ENCODE measurements at places on chromosomes 3 and 15.

DNA sequence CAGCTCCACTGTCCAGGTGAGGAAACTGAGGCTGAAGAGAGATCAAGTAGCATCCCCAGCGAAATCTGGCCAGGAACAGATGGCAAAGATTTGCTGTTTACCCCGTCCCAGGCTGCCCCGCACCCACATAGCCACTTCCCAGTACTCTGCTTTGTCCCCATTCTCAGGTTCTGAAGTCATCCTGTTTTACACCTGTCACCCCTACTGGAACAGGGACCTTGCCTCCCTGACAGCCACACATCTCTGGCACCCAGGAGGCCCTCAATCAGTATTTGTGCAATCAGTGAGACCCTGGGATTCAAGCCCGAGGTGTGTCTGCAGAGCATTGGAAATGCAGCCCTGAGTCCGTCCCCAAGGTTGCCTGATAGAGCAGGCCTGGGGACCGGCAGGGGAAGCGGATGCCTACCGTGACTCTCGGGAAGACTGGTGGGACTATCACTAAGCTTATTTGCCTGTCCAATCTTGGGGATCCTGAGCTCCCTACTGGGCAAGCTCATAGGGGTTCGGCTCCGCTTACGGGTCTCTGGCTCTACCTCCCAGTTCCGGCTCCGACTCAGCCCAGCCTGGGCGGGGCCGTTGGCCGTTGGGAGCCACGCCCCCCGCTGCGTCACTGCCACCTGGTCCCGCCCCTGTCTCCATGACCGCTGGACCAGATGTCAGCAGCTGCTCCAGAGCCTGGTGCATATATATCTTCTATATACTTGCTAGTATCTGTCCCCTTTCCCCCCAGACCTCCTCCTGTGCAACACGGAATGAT is 17.5 kb upstream of the FANCD2 start:
- peak; percentile 79 for DNase-seq

DNA sequence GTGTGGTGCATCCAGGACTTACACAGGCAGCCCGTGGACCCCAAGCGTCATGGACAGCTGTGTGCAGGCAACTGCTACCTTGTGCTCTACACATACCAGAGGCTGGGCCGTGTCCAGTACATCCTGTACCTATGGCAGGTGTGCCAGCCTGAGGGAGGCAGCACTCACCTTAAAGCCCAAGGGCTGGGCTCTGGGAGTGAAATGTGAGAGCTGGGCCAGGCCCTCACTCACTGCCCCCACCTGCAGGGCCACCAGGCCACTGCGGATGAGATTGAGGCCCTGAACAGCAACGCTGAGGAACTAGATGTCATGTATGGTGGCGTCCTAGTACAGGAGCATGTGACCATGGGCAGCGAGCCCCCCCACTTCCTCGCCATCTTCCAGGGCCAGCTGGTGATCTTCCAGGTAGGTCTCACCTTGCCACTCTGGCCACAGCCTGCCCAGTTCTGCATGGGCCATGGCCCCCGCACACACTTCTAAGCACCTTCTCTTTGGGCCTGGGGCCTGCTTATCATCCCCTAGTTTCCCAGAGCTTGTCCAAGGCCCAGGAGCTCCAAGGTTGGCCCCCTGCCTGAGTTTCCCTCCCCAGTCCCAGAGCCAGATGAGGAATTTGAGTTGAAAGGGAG is 11.0 kb downstream of the VILL start:
- no peak for DNase-seq

DNA sequence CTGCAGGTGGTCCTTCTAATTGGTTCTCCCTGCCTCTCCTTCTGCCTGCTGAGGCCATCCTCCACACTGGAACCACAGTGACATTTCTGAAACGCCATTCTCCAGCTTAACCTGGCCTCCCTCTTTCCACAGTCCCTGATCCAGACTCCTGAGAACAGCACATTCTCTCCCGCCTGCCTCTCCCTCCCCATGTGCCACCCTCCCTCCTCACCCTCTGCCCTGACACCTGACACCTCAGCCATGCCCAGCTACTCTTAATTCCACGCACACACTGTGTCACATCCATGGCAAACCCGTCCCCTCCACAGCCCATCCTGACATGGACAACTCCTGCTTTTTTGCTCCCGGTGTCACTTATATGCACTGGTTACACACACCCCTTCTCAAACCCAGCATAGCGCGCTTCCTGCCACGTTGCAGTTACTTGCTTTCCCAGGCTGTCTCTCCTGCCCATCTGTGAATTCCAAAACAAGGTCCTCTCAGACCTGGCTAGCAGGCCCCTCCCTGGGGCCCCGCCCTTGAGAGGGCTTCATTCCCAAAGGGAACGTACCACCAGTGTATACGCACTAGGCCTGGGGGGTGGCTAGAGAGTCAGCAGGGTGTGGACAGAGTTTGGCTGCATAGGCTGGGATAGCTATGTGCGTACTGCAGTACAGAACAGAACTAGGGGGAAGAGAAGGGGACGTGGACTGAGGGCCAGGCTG is 92.7 kb upstream of the BLM start:
- DNase-seq: no peak

GRCh38 chr3:111582120-111582474 is 13.0 kb downstream of the ZBED2 start:
- DNase-seq: no peak

GRCh38 chr3:57256844-57257243 is 29.3 kb downstream of the APPL1 start:
- DNase-seq: no peak

DNA sequence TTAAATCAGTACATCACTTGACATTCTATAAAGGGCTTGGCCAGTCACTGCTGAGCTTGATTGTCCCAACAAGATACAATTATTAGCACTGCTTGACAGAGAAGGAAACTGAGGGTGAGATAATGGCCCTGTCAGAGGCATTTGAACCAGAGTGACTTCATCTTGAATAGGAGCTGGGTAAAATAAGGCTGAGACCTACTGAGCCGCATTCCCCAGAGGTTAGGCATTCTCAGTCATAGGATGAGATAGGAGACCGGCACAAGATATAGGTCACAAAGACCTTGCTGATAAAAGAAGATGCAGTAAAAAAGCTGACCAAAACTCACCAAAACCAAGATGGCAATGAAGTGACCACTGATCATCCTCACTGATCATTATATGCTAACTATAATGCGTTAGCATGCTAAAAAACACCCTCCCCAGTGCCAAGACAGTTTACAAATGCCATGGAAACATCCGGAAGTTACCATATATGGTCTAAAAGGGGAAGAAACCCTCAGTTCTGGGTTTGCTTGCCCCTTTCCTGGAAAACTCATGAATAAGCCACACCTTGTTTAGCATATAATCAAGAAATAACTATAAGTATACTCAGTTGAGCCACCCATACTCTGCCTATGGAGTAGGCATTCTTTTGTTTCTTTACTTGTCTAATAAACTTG is 239.1 kb upstream of the SETMAR start:
- no peak for DNase-seq
